ENCODE measurements at places on chromosomes 16 and 17.
A peak's percentile ranks its signal among the peaks of the same experiment; 100 is the strongest.

- DNase-seq, result no peak
Observed at GRCh38 chr17:37206299-37206698, 169.5 kb upstream of the C17orf78 start.

- no peak for DNase-seq
Observed at GRCh38 chr17:7437950-7438614, 1.2 kb upstream of the FGF11 start.

DNA sequence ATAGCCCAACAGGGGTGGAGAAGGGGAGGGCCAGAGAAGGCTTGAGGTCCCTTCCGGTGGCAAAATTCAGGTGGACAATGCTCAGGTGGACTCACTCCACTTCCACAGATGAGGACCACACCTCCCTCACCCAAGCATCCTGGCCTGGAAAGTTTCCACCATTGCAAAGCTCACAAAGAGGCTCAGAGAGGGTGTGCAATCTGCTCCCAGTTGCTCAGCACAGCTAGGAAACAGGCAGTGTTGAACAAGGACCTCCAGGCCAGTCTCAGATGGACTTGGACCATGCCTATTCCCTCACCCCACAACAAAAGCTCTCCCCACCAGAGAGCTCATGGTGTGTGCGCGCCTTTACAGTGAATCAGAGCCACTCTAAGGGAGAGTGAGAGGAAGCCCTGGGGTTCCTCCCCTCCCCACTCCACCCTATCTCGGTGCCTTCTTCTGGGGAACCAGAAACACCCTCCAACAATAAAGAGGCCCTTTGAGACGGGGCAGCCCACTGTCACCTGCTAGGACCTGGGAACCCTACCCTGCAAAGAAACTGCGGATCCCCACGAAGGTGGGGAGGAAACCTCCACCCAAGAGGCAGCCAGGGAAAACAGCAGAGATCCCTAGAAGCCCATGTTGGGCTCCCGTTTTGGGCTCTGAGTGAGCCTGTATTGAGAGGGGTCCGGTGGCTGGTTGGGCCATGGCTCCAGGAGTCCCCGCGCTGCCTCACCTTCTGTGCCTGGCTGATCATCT lies 1.6 kb downstream of the FAM83G start:
- DNase-seq, result no peak

GRCh38 chr16:67718668-67719047 lies 458 bp downstream of the GFOD2 start:
- no peak for DNase-seq

GRCh38 chr17:8128125-8128784 lies 4.3 kb upstream of the HES7 start:
- no peak for DNase-seq

GRCh38 chr16:81293909-81294802 lies 20.6 kb upstream of the GAN start:
- DNase-seq, result peak; percentile 65

DNA sequence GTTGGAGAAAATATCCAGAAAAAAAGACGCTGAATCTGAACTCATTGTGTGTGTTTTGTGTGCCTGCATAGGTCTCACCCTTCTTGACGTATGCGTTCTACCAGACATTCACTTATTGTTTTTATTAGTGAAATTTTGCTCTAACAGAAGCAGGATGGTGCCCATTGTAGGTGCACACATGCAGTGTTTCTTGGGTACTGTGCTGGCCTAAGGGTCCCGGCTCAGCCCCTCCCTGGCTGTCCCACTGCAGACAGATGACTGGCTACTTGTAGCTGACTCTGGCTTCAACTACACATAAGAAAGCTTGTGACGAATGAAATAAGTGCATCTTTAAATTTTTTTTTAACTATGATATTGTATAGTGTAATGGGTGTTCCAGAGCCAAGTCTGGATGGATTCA lies 227.0 kb downstream of the CBLN1 start:
- no peak for DNase-seq

DNA sequence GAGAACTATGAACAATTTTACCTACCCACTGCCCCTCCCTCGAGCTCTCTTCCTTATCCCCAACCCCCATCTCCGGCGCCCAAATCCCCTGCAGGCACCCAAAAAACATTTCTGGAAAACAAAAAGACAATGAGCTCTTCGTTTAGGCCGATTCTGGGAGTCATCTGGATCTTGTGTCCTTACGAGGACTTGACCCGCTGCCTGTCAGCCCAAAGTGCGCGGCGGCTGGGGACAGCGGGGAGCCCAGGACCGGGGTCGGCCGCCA lies 524 bp downstream of the STRADA start:
- no peak for DNase-seq

- DNase-seq, result no peak
Observed at GRCh38 chr16:55297062-55297909, 26.7 kb upstream of the IRX6 start.

GRCh38 chr17:13001991-13002615 lies 15.7 kb downstream of the ELAC2 start:
- DNase-seq, result no peak

GRCh38 chr16:30876867-30877266 lies 17.0 kb downstream of the BCL7C start:
- DNase-seq, result no peak

- no peak for DNase-seq
Observed at GRCh38 chr17:2691965-2692780, 19.4 kb downstream of the CLUH start.

DNA sequence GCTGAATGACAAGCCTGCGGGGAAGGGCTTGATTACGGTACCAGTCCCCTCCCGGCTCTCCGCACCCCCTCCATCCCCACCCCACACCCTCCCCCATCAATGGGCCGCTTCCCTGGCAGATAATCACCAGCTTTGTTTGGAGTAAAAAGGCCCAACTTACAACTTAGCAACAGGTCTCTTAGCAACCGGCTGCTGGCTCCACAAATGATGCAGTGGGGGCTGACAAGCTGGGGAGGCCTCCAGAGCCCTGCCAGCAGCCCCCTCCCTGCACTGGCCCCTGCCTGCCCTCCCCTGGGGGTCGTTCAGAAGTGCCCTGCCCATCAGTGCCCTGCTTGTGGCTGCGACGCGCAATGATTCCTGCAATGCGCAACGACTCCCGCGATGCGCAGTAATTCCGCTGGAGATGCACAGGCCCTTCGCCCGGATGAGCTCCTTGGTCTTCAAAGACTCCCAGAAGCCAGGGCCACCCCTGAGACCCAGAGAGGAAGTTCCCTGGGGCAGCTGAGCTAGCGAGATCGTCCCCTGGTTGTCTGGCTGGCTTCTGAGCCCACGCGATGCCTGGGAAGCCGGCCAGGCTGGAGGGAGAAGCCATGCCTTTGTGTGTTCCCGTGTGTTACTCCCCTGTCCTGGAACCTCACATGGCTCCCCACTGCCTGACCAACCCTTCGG lies 23.3 kb downstream of the CPNE2 start:
- no peak for DNase-seq

- no peak for DNase-seq
Observed at GRCh38 chr17:78137392-78138203, 7.0 kb downstream of the TMC8 start.

- DNase-seq, result no peak
Observed at GRCh38 chr17:58504826-58505351, 9.5 kb downstream of the MTMR4 start.

All from LoVo (cell line).